SJSA1 (cell line): ENCODE measurements at places on chromosomes 16 and 17. TPM values are rescaled to one million over a fixed set of nuclear protein-coding genes. Genes with fewer than 3 reads are reported as not detected.

DNA sequence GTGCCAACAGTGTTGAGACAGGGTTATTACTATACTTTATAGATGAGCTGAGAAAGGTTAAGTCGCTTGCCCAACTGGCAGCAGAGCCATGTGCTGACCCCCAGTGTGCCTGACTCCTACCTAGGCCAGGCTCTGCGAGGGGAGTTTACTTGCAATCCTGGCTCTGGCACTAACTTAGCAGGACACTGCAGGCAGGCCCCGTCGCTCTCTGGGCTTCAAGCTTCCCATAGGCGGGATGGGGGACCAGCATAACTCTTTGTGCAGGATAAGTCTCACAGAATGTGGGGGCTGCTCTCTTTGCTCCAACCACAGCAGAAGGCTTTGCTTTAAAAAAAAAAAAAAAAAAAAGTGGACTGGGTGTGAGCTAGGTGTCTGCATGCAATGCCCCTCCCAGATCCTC, 102.7 kb downstream of the GNAO1 start:
- H3K27ac ChIP-seq: no peak overlapping the region
- no peak for DNase-seq
- H3K4me1 ChIP-seq: no peaks in the 10 kb centered on the region; the same call in 1 of the 2 replicates
- H3K27me3 ChIP-seq: no peaks in the 10 kb centered on the region

DNA sequence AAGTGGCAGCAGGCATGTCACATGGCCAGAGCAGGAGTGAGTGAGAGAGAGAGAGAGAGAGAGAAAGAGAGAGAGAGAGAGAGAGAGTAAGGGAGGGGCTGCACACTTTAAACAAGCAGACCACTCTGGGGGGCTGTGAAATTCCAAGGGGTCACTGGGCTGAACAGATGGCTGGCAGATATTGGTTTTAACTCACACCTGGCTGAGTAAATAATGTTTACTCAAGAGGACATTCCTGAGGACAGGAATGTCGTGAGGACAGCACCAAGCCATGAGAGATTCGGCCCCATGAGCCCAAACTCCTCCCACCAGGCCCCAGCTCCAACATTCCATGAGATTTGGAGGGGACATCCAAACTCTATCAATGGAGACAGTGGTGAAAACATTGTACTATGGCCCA, 269.7 kb downstream of the CBLN1 start:
- H3K27ac ChIP-seq: no peak overlapping the region
- H3K4me3 ChIP-seq: no peak overlapping the region
- H3K4me1 ChIP-seq: no peaks in the 10 kb centered on the region
- H3K36me3 ChIP-seq: no peaks in the 10 kb centered on the region
- no peaks in the 10 kb centered on the region; the same call in none of the 2 replicates for H3K27me3 ChIP-seq
- DNase-seq: no peak

DNA sequence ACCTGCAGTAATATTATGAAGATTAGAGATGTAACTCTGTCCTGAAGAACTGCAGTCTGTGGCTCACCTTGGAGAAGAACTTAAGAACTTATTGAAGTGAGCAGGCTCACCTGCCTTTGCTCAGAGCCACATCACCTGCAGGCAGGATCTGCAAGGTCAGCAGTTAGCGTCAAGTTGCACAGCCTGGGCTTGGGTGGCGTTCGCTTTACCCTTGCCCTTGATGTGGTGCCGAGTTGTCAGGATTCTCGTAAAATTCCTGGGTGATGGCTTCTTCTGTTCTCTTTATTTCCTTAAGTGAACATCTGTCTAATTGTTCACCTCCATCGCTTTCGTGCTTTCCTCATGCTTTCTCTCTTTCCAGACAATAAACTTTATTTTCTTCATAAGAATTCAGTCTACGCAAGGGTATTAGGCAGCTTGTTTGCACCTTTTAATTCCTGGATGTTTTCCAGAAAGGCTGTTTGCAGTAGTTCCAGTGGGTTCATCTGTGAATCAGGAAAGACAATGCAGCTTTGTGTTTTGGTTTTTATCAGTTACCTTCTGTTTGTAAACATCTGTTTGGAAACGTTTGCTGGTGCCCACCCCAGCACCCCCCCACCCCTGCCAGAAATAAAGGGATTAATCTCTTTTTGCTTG, 254.3 kb downstream of the WWOX start:
- H3K36me3 ChIP-seq: no peaks in the 10 kb centered on the region
- H3K27ac ChIP-seq: no peak overlapping the region
- H3K4me3 ChIP-seq: no peak overlapping the region
- DNase-seq: no peak

- H3K36me3 ChIP-seq: no peaks in the 10 kb centered on the region
- H3K27ac ChIP-seq: no peak overlapping the region
- no peak overlapping the region for H3K4me3 ChIP-seq
- no peaks in the 10 kb centered on the region for H3K4me1 ChIP-seq
- H3K27me3 ChIP-seq: no peaks in the 10 kb centered on the region
Observed at GRCh38 chr16:62029947-62030346, 6.3 kb downstream of the CDH8 start.

GRCh38 chr17:59456923-59457615, 108.3 kb upstream of the DHX40 start:
- H3K4me1 ChIP-seq: no peaks in the 10 kb centered on the region
- peaks cover 4% of the 10 kb centered on the region; the same call in 1 of the 2 replicates for H3K27me3 ChIP-seq
- no peak overlapping the region for H3K4me3 ChIP-seq
- H3K27ac ChIP-seq: no peak overlapping the region

DNA sequence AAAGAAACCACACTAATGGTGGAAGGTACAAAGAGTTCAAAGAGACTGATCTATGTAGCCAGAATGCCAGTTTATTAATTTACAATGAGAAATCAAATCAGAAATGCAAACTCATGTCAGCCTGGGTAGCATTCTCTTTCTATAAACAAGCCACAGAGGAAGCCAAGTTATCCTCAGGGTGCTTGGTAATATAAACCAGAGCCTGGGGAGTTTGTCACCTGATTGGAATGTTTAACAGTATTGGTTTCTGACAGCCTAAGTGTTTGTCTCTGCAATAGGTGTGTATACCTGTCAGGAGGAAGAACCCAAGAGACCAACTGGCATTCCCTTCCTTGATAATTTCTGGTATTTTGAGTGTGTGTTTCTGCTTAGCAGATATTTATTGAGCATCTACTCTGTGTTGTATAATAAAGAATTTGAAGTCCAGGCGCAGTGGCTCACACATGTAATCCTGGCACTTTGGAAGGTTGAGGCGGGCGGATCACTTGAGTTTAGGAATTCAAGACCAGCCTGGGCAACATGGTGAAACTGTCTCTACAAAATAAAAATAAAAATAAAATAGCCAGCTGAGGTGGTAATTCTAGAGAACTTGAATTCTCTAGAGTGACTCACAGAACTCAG, 3.1 kb upstream of the C17orf58 start:
- peaks cover 11% of the 10 kb centered on the region for H3K27me3 ChIP-seq
- no peaks in the 10 kb centered on the region for H3K36me3 ChIP-seq
- H3K4me3 ChIP-seq: no peak overlapping the region
- no peak for DNase-seq
- peaks cover 15% of the 10 kb centered on the region for H3K4me1 ChIP-seq

DNA sequence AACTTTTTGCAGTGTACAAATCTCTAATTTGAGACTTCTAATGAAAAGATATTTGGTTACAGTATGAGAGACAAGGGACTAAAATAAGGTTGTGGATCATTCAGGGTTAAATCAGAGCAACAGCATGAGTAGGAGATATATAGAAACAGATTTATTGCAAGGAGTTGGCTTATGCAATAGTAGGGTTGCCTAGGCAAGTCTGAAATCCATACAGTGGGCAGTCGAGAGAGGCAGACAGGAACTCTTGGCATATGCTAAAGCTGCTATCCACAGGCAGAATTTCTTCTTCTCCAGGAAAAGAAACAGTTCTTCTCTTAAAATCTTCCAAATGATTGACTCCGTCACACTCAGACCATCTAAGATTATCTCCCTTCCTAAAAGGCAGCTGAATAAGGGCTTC, 500.8 kb downstream of the MAF start:
- H3K4me1 ChIP-seq: no peaks in the 10 kb centered on the region
- no peak overlapping the region for H3K27ac ChIP-seq
- no peaks in the 10 kb centered on the region for H3K27me3 ChIP-seq

IGSF6 gene
- total RNA-seq: not detected in 2 replicates
